ENCODE measurements at places on chromosomes 4 and X. TPM values are rescaled to one million over a fixed set of nuclear protein-coding genes. Genes with fewer than 3 reads are reported as not detected.

Gene ING2
- 7.2 TPM for total RNA-seq

Gene IL1RAPL1
- not detected for total RNA-seq

GRCh38 chr4:91830681-91831395 lies 472.9 kb upstream of the GRID2 start:
- H3K36me3 ChIP-seq, result no peaks in the 10 kb centered on the region
- H3K4me1 ChIP-seq, result no peaks in the 10 kb centered on the region
- no peak for DNase-seq
- no peaks in the 10 kb centered on the region for H3K27me3 ChIP-seq
- H3K4me3 ChIP-seq, result no peak overlapping the region

Gene TCEAL9
- not detected for total RNA-seq

Gene PAPSS1
- 10.2 TPM for total RNA-seq

Gene FIP1L1
- total RNA-seq, result 76.2 TPM

GRCh38 chrX:68746988-68747387 lies 81.8 kb upstream of the EFNB1 start:
- no peaks in the 10 kb centered on the region for H3K36me3 ChIP-seq
- no peak for DNase-seq
- no peak overlapping the region for H3K27ac ChIP-seq
- H3K27me3 ChIP-seq, result no peaks in the 10 kb centered on the region
- no peaks in the 10 kb centered on the region for H3K4me1 ChIP-seq

GRCh38 chr4:185211641-185212040 lies 2.2 kb downstream of the SNX25 start:
- no peak overlapping the region for H3K27ac ChIP-seq
- no peak overlapping the region for H3K4me3 ChIP-seq
- no peaks in the 10 kb centered on the region for H3K27me3 ChIP-seq
- H3K4me1 ChIP-seq, result peaks cover 14% of the 10 kb centered on the region
- DNase-seq, result no peak
- no peaks in the 10 kb centered on the region for H3K36me3 ChIP-seq

Gene TBX22
- total RNA-seq, result not detected

GRCh38 chrX:134256684-134257083 lies 19.7 kb downstream of the CCDC160 start:
- H3K36me3 ChIP-seq, result no peaks in the 10 kb centered on the region
- no peaks in the 10 kb centered on the region for H3K4me1 ChIP-seq
- no peak for DNase-seq

DNA sequence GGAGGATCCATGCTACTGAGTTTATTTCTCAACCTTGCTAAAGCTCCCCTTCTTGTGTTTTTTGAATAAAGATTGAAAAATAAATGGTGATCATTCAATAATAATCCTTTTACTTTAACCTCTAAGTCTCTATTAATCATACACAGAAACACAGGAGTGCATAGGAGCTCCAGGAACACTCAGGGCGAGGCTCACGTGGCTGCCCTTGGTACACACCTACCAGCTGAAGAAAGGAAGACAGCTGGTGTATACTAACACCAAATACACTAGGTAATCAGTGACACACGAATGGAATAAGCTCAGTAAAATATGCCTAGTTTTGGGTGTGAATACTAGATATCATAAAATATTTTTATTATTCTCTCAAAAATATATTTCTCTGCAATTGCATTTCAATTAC lies 26.2 kb downstream of the CCDC149 start:
- H3K27ac ChIP-seq, result no peak overlapping the region
- no peaks in the 10 kb centered on the region for H3K4me1 ChIP-seq
- no peaks in the 10 kb centered on the region for H3K27me3 ChIP-seq

GRCh38 chr4:14236359-14236758 lies 608.8 kb upstream of the BOD1L1 start:
- no peak overlapping the region for H3K4me3 ChIP-seq
- no peaks in the 10 kb centered on the region for H3K27me3 ChIP-seq
- no peak overlapping the region for H3K27ac ChIP-seq
- no peak for DNase-seq
- H3K4me1 ChIP-seq, result no peaks in the 10 kb centered on the region

- DNase-seq, result no peak
- H3K36me3 ChIP-seq, result peaks cover 3% of the 10 kb centered on the region
- H3K4me1 ChIP-seq, result peaks cover 15% of the 10 kb centered on the region
- H3K27me3 ChIP-seq, result no peaks in the 10 kb centered on the region
Measured at GRCh38 chrX:48969471-48969870, 2.2 kb downstream of the KCND1 start.
